Stimulated activated CD4-positive, alpha-beta T cell treated with anti-CD3 and anti-CD28 coated beads, Interleukin-15, amount 100 ng/mL, for 48 hours (primary cell): ENCODE measurements at places on chromosomes 5 and 9.

GRCh38 chr5:10914741-10915480, 153.9 kb upstream of the DAP start:
- DNase-seq = no peak

- DNase-seq = no peak
These were observed 60.3 kb downstream of the RICTOR start for GRCh38 chr5:39013938-39014337.

DNA sequence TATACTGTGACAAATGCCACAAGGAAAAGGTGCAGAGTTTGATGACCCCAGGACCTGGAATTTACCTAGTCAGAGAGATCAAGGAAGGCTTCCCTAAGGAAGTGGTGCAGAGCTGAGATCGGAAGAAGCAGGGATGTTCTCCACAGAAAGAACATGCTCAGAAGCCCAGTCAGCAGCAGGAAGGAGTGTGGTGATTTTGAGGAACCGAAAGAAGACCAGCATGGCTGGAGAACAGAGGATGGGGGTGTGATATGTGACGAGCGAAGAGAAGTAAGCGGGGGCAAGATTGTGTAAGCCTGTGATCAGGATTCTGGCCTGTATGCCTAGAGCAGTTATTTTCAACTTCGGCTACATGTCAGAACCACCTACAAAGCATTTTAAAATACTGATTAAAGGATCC, 18.7 kb upstream of the PIK3R1 start:
- no peak for DNase-seq

- DNase-seq = no peak
These were observed 26.8 kb downstream of the IRF1 start for GRCh38 chr5:132463811-132464155.

- DNase-seq = no peak
These were observed 10.4 kb downstream of the ANGPTL2 start for GRCh38 chr9:127112056-127112455.

DNA sequence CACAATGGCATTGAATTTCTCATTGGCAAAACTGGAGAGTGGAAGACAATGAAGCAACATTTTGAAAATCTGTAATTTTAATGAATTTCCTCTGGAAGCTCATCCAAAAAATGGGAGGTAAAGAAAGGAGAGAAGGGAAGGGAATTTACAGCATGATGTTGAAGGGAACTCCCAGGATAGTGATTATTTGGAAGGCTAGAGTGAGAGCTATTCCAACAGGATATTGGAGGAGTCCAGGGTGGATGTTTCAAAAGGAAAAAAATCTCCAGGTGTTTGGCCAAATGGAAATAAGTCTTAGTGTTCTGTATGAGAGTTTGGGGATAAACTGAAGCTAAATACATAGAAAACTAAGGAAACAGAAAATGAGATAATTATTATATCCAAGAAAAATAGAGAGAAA, 106.2 kb downstream of the IZUMO3 start:
- no peak for DNase-seq

- DNase-seq = no peak
These were observed 419.9 kb upstream of the GRAMD2B start for GRCh38 chr5:126003309-126003708.

- DNase-seq = no peak
These were observed 124.9 kb upstream of the C6 start for GRCh38 chr5:41338136-41338675.

- DNase-seq = no peak
These were observed 197.7 kb downstream of the PRELID2 start for GRCh38 chr5:145637396-145637795.

- DNase-seq = no peak
These were observed 559.8 kb upstream of the TYRP1 start for GRCh38 chr9:12133416-12133815.

DNA sequence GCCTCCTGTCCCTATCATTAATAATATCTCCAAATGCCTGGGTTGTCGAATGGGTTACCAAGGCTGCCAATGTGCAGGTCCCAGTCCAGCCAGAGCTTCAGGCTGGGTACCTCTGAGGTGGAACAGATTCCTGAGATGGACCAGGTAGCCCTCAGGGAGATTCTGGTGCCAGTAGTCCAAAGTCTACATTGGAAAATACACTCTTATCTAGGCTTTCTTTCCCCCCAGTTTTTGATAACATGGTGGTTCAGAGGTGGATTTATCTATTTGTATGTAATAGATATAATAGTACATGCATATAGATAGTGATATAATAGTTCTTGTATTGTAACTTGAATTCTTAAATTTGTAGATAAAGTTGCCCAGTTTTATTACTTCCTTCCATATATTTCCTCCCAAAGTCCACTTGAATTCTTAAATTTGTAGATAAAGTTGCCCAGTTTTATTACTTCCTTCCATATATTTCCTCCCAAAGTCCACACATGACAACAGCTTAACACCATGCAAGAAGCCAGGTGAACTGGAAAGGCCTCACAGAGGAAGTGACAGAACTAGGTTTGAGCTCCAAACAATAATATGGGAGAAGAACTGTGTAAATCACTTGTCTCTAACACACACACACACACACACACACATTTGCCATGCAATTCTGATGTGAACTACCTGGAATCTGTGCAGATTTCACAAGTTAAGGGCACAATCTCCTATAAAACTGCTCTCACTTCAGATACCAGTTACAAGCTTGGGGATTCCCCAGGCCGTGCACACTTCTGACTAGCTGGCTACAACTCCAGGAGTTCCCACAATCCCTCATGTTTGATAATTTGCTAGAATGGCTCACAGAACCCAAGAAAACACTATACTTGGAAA, 30.7 kb upstream of the ERAP1 start:
- DNase-seq = no peak

DNA sequence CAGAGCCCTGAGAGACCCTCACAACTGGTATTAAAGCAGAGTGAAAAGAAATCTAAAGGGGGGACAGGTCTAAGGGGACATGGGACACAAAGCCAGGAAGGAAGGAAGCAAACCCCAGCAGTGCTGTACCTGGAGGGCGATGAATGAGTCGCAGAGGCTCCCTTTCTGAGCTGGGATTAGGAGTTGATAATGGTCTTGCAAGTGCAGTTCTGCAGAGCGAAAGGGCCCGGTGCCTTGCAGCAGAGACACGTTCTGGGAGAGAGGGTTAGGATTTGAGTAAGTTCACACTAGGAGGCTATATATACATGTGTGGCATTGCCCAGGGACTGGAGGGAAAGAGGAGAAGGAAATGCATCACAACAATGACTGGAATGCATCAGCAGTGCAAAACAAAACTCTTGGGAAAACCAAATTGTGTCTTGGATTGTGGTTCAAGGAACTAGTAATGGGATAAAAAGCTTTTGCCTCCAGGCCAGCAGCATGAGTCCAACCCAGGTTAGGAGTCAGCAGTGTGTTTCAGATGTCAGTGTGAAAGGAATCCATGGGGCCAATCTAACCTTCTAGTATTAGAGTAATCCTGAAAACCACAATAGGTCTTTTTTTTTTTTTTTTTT, 38.8 kb upstream of the LIFR start:
- no peak for DNase-seq

GRCh38 chr5:149216496-149216895, 55.2 kb upstream of the AFAP1L1 start:
- DNase-seq = no peak

DNA sequence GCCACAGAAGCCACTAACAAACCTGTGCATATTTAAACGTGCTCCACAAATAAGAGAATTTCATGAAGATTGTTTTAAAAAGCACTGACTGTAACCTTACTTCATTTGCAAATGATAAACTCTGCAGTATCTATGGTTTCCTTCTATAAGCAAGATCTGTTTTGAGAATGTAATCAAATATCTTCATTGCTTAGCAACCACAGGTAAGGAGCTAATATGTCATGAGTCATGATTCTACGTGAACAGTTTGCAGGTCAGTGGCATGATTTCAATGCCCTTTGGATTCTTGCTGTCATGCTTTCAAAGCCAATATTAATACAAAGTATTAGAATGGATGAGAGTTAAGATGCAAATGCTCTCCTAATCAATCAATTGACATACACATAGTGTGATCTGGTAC, 325.0 kb downstream of the EDIL3 start:
- no peak for DNase-seq

GRCh38 chr5:73763300-73764032, 137.5 kb downstream of the ARHGEF28 start:
- no peak for DNase-seq

DNA sequence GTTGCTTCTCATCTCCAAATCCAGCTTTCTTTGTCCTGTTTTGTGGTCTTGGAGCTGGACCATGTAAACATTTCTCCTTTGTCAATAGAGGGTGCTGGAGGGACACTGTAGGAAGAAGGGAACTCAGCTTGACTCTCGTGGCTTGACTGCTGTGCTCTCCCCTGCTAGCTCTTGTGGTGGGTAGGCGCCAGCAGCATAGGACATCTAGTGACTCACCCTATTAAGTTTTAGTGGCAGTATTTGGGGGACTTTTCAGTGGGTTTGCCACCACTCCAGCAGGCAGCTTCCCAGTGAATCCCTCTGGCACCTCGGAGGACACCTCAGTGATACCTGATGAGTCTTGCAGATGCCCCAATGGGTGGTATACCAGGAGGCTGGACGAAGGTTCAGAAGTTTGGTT, 97.8 kb downstream of the TSSK1B start:
- DNase-seq = no peak

GRCh38 chr5:100667161-100667630, 132.0 kb downstream of the FAM174A start:
- DNase-seq = no peak

- DNase-seq = no peak
These were observed 50.8 kb upstream of the NOTCH1 start for GRCh38 chr9:136596630-136597031.

- no peak for DNase-seq
These were observed 318.3 kb upstream of the IRX4 start for GRCh38 chr5:2201011-2201410.
